HT1080 (cell line): ENCODE measurements at places on chromosomes 2 and 18. TPM values are rescaled to one million over a fixed set of nuclear protein-coding genes. Genes with fewer than 3 reads are reported as not detected.

Gene FKBP7
- 21.0 and 22.2 TPM in 2 replicates for total RNA-seq

Gene KLHL29
- total RNA-seq: 6.0 and 6.8 TPM in 2 replicates

- no peak for DNase-seq
Observed at GRCh38 chr18:23127090-23127489, 8.2 kb upstream of the CABLES1 start.

GRCh38 chr2:30639836-30640235 is 167.4 kb downstream of the CAPN13 start:
- no peak for DNase-seq

GRCh38 chr2:172297531-172297930 is 129.9 kb upstream of the ITGA6 start:
- DNase-seq: no peak

- DNase-seq: peak; percentile 75
Observed at GRCh38 chr18:24731981-24732380, 271.5 kb downstream of the HRH4 start.

DNA sequence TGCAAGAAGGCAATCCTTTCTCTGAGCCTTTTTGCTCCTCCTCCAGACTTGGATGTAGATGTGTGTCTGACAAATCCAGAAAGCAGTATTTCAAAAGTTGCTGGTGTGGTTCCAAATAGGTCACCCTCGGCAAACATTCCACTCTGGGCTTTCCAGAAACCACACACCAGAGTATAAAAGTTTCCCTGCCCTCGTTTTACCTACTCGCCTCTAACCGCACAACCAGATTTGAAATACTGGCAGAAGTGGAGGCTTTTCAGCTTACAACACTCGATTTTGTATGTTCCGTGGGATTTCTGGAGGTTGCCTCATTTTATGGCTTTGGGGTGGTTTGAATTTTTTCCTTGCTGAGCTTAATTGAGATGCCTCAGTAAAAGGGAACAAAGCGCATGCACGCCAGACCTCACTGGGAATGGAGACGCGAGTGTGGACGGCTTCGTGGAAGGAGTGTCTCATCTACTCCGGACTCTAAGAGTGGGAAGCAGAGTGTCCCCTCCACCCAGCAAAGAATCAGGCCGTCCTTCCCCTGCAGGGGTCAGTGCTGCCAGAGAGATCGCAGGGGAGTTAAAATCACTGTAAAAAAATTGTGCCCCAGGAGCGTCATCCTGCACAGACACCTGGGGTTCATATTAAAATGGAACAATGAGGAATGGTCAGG is 44.0 kb upstream of the RPL31 start:
- DNase-seq: no peak

Gene IL36G
- not detected in 2 replicates for total RNA-seq

GRCh38 chr2:80151248-80151647 is 153.3 kb downstream of the LRRTM1 start:
- no peak for DNase-seq
